ENCODE measurements at places on chromosomes 1 and 21.

DNA sequence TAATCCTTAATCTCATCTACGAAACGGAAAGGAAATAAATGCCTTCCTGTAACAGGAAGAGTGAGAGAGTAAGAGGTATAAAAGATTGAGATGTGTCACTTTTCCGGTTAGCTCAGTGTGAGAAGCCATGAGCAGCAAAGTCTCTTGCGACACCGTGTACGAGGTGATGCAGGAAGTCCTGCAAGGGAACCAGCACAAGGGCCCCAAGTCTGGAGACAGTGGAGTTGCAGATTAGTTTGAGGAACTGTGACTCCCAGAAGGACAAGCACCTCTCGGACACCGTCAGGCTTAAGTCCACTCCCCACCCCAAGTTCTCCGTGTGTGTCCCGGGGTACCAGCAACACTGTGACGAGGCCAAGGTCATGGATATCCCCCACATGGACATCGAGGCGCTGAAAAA lies 592.3 kb upstream of the ADGRL2 start:
- no peak for DNase-seq

GRCh38 chr1:181038399-181038873 lies 4.7 kb downstream of the MR1 start:
- DNase-seq, result peak; percentile 77

DNA sequence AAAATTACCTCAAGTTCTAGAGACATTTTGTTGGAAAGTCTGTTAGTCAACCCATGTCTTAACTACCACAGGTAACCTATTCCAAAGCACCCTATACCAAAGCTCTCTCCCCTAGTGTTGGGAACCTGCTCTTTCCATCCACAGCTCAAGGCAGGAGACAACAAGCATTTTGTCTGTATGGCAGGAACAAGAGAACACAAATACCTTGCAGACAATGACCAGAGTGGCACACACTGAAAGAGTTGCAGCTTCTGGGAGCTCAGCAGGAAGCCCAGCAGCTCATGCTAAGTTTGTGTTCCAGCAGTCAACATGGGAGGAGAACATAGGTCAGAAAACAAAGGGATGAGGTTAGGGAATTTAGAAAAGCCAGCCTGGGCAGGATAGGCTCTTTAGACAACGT lies 300.8 kb downstream of the HHIPL2 start:
- DNase-seq, result no peak

DNA sequence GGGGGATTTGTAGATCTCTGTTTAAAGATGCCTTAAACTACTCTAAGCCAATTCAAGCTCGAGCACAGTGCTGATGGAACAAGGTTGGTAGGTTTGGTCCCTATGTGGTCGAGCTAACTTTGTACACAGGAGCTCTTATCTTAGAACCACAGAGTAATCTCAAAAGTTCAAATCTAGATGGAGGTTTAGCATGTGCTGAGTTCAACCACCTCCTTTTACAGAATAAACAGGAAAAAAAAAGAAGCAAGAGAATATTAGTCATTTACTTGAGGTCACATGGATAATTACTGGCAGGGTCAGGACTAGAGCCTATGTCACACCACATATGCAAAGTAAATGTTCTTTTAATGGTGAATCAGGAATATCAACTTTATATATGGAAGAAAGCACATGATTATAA lies 86.2 kb downstream of the DTL start:
- DNase-seq, result no peak

DNA sequence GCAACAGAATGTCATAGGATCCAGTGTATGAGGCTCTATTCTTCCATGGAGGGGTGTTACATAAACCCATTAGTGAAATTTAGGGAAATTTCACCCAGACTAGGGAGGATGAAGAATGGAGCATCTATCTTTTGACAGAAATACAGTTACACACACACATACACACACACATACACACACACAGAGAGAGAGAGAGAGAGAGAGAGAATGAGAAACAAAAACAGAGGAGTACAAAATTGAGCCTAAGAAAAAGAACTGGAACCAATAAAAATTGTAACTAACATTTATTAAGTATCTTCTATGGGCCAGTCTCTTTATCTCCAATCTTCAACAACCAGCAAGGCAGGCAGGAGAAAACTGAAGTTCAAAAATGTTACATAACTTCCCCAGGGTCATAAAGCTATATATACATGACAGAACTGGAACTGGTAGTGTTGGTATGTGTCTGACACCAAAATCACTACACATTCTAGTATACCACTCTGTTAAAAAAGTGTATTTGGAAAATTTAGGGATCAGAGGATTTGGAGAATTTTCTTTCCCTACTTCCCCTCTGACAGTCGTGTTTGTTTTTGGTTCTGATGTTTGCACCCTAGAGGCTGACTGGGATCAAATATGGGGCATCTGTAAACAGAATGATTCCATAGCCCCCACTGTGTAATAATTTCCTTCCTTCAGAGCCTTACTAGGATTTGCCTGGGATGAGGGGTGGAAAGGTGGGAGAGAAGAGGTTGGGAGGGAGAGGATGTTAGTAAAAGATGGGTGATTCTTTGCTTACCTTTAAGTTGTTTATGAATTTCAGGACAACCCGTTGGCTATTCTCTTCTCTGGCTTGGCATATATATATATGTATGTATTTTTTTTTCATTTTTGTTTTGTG lies 1.0 kb upstream of the ZFYVE9 start:
- DNase-seq, result no peak

GRCh38 chr1:115156826-115157468 lies 67.6 kb upstream of the TSPAN2 start:
- DNase-seq, result no peak

DNA sequence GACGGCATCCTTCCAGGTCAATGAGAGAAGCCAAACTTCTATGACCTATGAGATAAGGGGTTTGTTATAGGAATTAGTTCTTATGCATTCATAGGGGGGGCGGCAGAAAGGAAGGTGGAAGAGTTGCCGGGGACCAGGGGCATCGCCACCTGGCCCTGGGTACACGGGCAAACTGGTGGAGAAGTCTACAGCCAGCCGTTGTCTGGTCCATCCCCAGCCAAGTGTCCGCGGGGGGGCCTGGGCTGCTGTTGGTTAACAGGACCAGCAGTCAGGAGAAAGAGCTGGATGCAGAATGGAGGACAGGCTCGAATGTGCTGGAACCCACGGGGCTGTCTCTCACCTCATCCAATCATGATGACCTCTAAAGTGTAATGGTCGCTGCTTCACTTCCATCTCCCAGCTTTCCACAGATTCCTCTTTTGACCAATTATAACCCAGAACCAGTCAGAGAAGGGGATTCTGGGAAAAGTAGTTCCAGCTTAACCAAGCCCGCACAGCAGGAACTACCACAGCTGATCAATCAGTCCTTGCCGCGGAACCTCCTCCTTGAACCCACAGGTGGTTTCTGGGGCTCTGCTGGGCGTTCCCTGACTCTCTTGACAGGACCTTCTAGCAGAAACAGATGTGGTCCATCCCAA lies 17.8 kb downstream of the TMEM51 start:
- no peak for DNase-seq

GRCh38 chr1:236748268-236748870 lies 46.7 kb upstream of the MTR start:
- no peak for DNase-seq

DNA sequence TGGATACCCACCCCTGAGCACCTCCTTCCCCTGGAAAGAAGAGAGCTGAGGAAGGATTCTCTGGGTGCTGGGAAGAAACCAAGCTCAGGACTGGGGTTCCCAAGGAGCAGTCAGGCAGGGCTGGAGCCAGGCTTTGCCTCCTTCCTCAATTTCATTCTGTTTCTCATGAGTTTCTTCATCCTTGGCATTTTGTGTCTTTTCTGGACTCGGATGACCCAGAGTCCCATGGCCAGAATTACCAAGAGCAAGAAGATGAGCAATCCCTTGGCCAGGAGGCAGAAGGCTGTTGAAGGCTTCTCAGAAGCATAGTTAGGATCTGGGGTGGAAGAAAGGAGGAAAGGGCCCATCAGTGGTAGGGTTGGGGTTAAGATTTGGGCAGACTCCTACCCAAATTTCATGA lies 2.5 kb downstream of the SLAMF9 start:
- no peak for DNase-seq

GRCh38 chr1:8392522-8392921 lies 74.6 kb downstream of the SLC45A1 start:
- DNase-seq, result no peak

GRCh38 chr1:84398175-84399155 lies at the start of gene DNASE2B:
TSS of gene DNASE2B (plus strand) at chr1:84398484. CDS start at chr1:84398565, 81 bp downstream.
- DNase-seq, result no peak

- no peak for DNase-seq
Observed at GRCh38 chr1:192830595-192831246, 21.9 kb downstream of the RGS2 start.

DNA sequence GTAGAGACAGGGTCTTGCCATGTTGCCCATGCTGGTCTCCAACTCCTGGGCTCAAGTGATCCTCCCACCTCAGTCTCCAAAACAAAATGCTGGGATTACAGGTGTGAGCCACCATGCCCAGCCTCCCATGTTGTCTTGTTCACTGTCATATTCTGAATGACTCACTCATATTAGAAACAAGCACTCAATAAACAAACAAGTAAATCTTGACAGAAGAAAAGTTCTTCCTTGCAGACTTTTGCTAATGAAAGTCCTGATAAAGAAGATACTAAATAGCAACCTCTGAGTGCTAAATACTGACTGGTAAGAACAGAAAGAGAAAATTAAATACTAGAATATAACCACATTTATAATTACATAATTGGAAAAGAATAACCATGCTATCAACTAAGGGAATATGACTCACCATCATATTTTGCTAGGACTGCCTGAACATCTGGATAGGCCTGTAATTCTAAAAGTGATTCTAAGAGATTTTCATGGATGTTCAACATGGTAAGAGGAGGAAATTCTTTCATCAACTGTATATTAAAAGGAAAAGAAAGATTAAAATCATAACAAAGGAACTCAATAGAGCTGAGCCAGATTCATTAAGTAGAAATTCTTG lies 37.3 kb downstream of the ST7L start:
- DNase-seq, result no peak

- DNase-seq, result no peak
Observed at GRCh38 chr1:24915816-24916602, 14.1 kb downstream of the RUNX3 start.

DNA sequence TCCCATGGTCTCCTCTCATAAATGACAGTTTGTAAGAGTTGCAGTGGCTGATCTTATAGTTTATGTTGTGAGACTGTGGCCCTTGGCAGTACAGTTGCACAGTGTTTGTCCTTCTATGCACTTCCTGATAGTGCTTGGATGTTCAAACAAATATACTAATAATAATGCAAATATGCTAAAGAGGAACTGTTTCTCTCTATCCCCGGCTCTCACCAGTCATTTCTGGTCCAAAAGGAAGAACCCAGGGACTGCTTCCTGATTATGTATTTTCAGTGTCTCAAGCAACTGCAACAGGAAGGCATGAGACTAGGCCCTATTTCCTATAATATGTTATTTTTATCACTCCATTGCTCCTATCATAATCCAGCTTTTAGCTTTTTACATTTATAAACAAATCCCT lies 17.0 kb upstream of the SUCO start:
- no peak for DNase-seq

GRCh38 chr1:107739201-107739600 lies 225.8 kb downstream of the VAV3 start:
- DNase-seq, result no peak

- no peak for DNase-seq
Observed at GRCh38 chr1:230142608-230143210, 75.7 kb downstream of the GALNT2 start.

DNA sequence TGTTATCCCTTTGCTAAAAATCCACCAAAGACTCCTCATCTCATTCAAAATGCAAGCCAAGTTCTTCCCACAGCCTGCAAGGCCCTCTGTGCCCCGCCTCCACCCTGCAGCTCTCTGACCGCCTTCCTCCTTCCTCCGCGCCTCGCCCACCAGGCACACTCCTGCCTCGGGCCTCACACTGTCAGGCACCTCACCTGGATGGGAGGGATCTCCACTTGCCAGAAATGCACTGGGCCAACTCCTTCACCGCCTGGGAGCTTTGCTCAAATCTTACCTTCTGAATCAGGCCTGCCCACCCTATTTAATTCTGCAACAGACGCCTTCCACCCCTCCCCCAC lies 26.2 kb downstream of the PGBD5 start:
- DNase-seq, result no peak

DNA sequence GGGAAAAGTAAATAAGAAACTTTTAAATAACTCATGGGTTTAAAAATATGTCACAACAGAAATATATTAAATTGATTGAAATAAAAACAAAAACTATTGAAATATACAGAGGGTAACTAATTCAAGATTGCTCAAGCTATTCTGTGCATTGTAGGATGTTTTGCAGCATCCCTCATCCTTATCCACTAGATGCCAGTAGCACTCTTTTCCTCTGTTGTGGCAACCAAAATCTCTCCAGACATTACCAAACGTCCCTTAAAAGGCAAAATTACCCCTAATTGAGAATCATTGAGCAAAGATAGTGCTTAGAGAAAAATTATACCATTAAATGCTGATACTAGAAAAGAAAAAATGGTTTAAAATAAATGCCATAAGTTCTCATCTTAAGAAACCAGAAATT lies 682.6 kb downstream of the RWDD3 start:
- DNase-seq, result no peak

DNA sequence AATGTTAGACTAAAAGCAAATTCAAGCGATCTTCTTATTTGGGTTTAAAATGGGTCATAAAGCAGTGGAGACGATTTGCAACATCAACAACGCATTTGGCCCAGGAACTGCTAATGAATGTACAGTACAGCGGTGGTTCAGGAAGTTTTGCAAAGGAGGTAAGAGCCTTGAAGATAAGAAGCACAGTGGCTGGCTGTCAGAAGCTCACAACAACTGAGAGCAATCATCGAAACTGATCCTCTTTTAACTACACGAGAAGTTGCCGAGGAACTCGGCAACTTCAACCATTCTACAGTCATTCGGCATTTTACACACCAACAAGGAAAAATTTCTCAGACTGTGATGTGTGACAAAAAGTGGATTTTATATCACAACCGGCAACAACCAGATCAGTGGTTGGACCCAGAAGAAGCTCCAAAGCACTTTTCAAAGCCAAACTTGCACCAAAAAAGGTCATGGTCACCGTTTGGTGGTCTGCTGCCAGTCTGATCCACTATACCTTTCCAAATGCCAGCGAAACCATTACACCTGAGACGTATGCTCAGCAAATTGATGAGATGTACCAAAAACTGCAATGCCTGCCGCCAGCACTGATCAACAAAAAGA lies 47.9 kb downstream of the ASH1L start:
- DNase-seq, result no peak
